BE2C (cell line): ENCODE measurements at places on chromosomes 3 and 15.
A peak's percentile ranks its signal among the peaks of the same experiment; 100 is the strongest.

- no peak for DNase-seq
These were observed 2.5 kb upstream of the ADIPOQ start for GRCh38 chr3:186839874-186840641.

GRCh38 chr3:27596334-27596841 lies 112.2 kb upstream of the SLC4A7 start:
- no peak for DNase-seq

GRCh38 chr15:68224546-68225250 lies 4.8 kb downstream of the CLN6 start:
- DNase-seq: no peak

DNA sequence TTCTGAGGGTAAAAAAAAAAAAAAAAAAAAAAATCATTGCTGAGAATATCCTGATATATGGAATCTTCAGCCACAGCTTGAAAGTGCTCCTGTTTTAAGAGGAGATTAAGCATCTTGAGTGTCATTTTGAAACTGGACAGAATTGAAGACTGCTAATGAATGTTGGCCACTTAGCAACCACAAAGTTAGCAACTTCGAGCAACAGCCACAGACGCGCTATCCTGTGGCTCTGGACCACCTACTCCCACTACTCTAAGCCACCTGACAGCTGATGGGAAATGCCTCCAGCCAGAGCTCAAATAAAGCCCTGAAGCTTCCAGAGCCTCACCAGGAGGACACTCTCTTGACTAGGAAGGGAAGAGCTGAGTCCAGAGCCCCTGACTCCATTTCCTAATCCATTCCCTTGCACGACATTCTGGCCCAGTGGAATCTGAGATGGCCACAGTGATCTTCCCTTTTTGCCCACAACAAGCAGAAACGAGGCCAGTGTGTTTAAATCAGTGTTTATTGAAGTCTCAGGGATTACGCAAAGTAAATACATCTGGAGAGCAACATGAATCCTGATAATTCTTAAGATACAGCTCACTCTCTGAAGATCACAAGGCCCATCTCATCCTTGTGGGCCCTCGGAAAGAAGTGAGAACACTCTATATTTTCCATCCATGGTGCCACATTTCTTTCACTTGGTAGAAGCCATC lies 58.6 kb downstream of the TMEM212 start:
- no peak for DNase-seq

DNA sequence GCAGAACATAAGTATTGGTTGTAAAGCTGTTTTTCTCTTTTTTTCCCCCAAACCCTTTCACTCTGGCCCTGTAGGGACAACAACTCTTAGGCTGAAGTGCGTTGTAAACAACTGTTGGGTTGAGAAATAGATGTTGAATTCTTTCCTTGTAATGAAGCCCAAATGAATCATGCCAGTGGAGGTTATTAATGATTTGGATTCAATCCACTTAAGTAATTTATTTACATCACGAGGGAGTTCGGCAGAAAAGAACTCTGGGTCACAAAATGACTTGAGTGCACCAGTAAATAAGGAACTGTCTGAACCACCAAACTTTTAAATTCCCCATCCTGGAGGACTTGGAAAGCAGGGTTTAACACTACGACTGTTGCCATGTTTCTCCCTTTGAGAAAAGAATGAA lies 218.9 kb downstream of the PDZRN3 start:
- no peak for DNase-seq

GRCh38 chr3:190003681-190004123 lies 117.0 kb downstream of the P3H2 start:
- no peak for DNase-seq

DNA sequence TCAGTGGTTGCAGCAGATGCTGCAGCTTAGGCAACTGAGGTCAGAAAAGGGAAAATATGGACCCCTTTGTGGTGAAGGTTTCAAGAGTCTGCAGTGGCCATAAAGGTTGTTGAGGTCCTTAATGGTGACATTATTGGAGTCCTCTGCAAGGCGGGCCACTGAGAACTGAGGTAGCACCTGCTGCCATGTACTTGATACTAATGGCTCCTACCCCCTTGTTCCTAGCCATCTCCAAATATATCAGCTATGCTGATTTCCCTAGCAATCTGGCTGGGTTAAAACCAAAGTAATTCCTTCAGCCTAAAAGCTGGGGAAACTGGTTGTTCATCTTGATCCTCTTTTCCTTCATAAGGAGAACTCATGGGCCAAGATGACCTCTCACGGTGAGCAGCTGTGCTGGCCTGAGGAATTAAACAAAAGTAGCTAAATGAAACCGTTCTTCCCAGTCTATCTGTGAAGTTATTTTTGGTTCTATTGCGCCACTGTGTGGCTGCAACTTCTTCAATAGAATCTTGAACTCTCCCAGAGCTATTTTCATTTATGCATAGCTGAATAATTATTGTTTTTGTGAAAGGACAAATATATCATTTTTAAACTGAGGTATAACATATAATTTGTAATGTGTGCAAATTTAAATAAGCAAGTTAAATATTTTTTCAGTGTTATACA lies 76.1 kb upstream of the PLSCR4 start:
- DNase-seq: no peak

DNA sequence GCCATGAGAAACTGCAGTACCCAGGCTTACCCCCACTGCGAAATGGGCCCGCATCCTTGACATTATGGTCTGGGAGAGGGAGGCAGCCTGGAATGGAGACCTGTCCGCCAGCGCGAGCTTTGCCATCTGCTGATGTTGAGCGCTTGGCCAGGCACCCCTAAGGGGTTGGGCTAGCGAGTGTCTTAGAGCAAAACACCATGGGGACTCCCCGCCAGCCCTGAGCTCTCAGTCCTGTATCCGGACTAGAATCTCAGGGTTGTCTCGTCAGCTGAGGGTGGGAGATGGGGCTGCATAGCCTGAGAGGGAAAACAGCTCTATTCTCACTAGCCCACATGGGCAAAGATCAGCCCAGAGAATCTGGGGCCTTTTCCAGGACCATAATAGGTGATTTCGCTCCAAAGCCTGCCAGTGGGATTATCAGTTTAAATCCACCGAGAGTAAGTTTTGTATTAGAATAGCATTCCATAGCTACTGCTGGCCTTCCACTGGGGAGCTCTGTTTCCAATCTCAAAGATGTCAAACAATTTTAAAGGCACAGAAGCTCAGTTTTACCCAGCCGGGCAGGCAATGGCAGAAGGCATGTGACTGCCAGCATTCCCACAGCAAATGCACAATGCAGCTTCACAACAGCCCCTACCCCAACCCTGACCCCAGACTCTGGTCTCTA lies 167.5 kb upstream of the TPM1 start:
- no peak for DNase-seq

GRCh38 chr15:71082803-71083202 lies 32.5 kb upstream of the THSD4 start:
- DNase-seq: no peak

- DNase-seq: no peak
These were observed 41.7 kb downstream of the KIF15 start for GRCh38 chr3:44803298-44803697.

GRCh38 chr15:60299452-60300047 lies 98.2 kb downstream of the ANXA2 start:
- peak; percentile 27 for DNase-seq

DNA sequence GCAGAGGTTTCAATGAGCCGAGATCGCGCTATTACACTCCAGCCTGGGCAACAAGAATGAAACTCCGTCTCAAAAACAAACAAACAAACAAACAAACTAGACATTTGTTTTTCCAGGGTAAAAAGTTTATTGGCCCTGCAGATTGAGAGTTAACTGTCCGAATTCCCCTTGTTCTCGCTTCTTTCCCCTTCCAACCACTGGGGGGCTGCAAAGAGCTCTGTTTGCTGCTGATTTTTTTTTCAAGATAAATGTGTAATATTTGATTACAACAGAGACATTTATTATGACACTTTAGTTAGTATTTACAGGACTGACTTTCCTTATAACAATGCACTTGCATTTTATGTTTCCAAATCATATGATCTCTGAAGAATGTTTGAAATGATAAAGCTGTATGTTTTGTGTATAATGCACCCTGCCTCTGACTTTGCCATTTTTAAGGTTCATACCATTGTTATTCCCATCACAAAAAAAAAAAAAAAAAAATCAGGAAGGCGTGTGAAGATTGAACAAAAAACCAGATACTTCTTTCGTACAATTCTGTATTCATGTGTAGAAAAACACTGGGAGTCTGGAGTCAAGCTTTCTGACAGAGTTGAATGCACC lies 2.8 kb downstream of the CLSTN2 start:
- peak; percentile 57 for DNase-seq

DNA sequence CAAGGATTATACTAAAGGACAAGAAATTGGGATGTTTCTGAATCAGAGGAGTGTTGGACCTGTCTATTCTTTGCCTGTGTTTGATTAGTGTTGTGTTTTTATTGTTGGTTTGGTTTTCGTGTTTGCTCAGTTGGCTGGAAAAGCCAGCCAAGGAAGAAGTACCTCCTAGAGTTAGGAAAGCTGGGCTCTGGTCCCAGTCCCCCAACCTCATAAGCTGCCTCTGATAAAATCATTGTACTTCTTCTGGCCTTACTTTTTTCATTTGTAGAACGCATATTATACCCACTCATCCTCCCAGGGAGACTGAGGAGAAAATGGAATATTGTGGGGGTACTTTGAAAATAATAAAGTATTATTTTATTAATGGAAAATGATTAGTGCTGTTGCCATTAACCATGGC lies 177.4 kb upstream of the TRIM42 start:
- DNase-seq: no peak

DNA sequence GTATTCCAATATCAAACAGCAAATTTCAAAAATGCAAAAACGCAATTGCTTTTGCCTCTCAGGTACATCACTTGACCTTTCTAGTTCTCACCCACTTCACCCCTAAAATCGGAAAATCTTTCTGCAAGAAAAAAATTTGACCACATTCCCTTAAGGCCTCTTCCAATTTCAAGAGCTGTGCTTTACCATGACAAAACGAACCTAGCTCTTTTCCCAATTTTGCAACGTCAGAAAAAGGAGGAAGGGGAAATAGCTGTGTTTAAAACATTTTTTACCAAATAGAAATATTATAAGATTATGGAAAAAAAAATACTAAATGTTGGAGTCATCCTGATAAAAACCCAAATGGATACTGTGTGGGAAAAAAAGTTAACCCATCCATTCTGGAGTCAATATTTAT lies 1.1 kb upstream of the NR2C2 start:
- DNase-seq: no peak

DNA sequence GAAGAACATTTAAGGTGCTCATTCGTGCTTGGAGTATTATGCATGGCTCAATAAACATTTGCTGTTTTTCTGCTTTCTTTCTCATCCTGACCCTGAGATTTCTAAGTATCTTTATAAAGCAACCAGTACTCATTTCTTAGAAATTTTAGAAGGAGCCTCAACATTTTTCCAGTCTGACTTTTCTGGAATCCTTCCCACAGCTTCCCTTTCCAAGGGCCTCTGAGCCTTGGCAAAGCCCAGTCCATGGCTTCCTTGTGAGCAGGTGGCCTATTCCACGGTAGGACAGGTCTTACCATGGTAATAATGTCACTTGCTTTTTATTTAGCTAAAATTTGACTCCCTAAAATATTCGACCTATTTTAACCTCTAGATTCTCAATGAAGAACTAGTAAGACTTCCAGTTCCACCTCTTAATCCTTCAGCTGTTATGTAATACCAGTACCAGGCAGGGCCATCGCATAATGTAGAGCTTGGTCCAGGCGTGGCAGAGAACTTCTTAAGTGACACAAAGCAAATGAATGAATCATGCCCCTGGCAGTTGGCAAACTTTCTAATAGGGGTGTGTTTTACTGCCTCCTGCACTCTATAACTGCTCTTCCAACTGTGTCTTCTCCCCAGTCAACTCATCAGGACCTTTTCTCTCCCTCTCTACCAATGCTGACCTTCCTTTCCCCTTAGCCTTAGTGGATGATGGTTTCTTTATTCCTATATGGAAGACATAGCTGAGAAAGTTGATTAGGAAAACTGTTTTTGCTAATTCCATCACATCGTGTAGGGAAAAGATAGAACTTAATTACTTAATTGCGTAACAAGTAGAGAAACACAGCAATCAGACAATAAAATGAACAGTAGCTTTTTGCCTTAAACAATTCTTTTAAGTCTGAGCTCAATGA lies 894 bp upstream of the TM4SF4 start:
- DNase-seq: peak; percentile 34

DNA sequence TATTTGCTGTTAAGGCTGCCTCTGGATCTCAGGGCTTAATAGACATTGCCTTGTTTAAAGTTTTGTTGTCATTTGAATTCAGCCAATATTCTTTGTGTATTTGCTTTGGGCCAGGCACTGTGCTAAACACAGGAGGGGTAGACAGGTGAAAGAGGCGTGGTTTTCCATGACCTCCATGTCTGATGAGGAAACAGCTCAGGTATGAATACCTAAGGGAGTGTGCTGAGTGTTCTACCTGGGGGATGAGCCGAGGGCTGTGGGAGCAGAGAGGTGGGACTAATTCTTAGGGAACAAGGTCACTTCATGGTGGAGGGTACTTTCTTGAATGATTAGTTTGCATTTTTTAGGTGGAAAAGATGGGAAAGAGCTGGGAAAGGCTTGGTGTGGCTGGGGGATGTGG lies 108.2 kb downstream of the THSD4 start:
- no peak for DNase-seq
